NCI-H1694 treated with DMSO at 0.1 percent for 48 hours (cell line): ENCODE measurements at places on chromosomes 12 and 14.

DNA sequence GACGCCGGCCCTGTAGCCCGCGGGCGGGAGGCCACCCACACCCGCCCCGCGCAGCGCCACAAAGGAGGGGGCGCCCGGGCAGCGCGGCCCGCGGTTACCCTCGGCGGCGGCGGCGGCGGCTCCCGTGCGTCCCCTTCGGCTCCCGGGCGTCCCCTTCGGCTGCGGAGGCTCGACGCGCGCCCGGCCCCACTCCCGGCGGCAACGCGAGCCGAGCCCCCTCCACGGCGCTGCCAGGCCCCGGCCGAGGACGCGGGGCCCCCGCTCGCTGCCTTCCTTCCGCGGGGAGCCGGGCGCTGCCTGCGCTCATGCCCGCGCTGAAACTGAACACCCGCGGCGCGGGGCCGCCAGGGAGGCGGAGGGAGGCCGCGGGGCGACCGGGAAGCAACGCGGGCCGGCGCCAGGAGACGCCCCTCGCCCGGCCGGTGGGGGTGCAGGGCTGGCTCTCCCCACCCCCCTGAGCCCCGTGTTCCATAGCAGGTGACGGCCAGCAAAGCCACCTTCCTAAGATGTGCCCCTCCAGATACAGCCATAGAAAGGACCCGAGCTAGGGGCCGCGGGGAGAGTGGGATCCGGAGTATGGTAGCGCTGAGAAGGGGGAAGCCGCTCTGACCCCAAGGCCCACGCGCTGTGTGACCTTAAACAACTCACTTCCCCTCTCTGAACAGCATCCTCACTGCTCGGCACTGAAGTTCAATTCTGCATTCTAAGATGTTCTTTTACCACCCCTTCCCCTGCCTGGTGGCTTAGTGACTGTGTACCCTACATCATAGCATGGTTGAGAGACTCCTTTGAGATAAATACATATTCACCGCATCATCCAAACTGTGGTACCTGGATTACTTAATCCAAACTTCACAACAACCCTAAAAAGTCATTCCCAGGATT, 42.8 kb downstream of the KDM2B start:
- DNase-seq: no peak

DNA sequence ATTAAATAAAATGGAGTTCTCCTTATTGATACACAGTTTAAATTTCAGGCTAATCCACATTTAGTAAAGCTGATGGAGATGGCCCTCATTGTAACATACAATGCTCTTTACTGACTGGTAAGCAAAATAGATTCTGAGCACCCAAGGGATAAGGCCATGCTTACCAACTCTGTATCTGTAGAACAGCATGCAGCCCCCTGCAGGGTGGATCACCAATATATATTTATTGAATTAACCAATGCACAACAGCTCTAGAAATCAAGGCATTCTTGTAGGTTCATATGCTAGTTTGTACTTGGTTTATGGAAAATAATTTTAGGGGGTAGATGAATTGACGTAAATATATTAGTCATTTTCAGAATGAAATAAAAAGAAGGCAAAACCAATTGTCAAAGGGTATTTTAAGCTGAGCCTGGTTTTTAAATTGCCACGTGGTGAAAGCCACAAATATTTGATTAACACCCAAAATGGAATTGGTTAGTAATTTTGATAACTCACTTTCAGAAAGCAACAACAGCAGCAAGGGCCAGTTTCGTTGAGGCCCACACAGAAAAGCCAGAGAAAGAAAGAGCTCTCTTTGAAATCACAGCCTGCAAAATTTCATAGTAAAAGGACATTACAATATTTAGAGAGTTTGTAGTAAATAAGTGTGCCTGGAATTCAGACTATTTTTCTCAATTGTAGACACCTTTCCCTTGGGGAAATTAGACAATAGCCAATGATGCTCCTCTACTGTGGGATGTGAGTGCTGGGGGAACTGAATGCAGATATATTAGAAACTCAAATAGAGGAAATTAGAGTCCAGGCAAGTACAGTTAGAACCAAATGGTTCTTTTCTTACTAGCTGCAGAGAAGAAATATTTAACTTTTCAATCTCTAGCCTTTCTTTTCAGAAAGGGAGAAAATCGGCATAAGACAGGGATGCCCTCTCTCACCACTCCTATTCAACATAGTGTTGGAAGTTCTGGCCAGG, 216.2 kb upstream of the ABCD2 start:
- no peak for DNase-seq

DNA sequence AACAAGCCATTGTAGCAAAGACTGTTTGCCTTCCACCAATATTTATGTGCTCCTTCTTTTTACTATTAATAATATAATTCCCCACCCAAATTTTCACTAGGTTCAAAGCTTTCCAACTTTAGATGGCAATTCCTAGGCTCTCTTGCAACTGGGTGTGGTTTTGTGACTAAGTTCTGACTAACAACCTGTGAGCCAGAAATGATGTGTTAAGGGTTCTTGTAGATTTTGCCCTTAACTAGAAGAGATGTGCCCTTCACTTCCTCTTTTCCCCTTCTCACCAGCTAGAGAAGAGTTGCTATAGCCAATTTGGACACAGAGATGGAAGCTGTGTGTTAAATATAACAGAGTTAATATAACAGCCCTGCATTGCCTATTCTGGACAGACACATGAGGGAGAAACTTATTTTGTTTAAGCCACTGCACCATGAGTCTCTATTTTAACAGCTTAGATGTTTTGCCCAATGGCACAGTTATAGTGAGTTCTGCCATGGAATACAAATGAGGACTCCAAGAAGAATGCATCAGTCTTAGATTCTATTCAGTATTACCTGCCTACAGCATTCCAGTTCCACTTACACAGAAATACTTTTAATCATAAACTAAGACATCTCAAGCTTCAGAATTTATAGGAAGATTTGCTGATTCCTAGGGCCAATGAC, 216.2 kb downstream of the DUSP6 start:
- DNase-seq: no peak

DNA sequence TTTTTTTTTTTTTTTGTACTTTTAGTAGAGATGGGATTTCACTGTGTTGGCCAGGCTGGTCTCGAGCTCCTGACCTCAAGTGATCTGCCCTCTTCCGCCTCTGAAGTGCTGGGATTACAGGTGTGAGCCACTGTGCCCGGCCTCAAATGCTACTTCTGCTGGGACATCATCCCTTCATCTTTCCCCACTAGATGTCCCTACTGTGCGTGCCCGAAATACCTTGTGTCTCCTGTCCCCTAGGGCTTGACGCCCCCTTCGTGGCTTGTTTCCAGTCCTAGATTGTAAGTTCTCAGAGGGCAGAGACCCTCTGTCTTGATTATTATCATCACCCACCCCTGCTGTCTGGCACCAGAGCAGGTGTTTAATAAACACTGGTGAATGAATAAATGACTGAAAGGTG, 14.9 kb downstream of the CCDC63 start:
- DNase-seq: no peak

DNA sequence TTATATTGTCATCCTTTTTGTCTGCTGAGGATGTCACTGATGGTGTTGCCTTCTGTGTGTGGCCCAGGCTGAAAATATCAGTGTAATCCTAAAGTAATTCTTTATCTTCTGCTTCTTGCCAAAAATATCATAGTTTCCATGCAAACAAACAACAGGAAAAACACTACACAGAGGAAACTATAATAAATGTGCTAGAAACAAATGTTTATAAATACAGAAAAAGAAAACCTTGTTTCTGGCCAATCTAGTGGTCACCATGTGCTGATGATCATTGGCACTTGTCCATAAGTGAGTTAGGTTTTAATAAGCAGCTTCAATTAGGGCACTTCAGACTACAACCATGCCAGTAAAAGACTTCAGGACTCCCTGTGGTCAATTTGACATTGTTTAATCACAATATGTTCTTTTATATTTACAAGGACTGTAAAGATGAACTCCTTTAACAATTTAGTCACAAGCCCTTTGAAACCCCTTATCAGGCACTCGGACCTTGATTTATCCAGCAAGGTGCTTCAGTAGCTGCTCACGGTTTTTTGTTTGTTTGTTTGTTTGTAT, 124.8 kb downstream of the TMTC3 start:
- DNase-seq: no peak

DNA sequence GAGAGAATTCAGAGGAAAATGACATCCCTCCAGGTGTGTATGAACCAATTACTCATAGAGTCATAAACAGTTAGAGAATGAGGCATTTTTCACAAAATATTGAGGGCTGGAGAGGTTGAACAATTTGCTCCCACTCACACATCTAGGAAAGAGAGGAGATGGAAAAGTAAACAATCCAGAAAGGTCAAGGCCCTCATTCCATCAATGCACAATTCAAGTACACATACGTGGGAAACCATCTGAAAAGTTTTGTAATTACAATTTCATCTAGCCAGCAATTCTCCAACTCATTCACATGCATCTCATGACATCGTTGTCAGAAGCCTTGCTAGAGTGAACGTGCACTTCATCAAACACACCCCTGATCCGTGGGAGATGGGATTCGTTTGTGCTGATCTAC, 15.7 kb upstream of the BCL2L14 start:
- DNase-seq: no peak

GRCh38 chr14:73180385-73180805, 44.1 kb downstream of the PSEN1 start:
- DNase-seq: no peak

GRCh38 chr14:25485381-25485780, 435.4 kb upstream of the STXBP6 start:
- no peak for DNase-seq

GRCh38 chr14:30756594-30756993, 117.8 kb upstream of the COCH start:
- DNase-seq: no peak

DNA sequence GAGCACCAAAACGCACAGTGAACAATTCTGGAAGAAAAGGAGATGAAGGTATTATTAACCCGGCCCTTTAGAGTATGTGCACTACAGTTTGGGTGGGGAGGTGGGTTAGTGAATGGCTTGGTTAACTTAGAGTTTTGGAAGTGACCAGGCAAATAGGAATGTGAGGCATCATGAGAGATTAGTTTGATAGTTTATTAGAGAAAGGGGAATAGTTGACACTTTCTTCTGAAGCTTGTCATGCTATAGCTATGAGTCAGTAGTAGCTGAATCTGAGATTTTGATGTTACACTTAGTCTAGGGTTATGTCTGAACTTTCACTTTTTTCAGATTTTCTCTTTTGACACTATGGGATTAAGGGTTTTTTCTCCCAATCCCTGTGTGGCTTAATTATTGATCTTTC, 567.2 kb downstream of the SNAPC1 start:
- no peak for DNase-seq

GRCh38 chr12:22333713-22334409, 646 bp downstream of the ST8SIA1 start:
- no peak for DNase-seq

DNA sequence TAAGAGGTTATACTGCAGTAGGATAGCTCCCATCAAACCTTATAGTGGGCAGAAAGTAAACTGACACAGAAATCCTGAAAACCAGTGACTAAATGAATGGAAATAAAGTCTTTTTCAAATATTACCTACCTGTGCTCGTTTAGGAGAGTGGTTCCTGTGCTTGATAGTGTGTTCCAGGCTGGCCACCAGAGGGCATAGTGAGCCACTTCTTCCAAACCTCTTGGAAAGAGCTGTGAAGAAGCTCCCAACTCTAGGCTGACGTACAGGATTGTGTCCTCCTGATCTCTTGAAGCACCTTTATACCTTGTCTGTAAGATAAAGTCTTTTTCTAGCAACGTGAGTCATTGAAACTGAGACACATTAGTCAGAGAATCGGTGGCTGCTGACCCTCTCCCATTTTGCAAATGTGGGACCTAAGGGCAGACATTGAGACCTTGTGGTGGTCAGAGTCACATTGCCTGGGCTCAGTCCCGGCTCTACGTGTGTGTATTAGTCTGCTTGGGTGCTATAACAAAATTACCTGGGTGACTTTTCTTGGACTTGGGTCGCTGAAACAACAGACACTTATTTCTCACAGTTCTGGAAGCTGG, 17.6 kb downstream of the TDP1 start:
- peak; percentile 79 for DNase-seq

GRCh38 chr14:99118046-99118721, 153.8 kb downstream of the BCL11B start:
- peak; percentile 84 for DNase-seq

GRCh38 chr12:110998165-110998564, 77.8 kb upstream of the MYL2 start:
- DNase-seq: peak; percentile 37

- no peak for DNase-seq
Observed at GRCh38 chr12:64577046-64577445, 33.2 kb upstream of the RASSF3 start.

DNA sequence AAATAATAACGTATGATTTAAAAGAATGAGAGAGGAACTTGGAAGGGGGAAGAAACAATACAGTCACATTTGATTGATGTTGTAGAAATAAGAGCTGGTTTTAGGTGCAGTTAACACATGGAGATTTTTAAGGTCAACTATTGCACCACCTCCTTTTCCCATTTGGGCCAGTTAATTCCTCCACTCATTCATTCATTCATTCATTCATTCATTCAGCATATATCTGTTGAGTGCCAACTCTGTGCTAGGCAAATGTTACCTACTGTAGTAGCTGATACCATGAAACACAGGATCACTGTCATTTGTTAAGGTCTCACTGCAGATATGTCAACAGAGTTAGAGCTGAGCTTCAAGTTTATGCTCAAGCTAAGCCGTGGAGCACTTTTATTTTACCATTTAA, 115.7 kb upstream of the ARID2 start:
- no peak for DNase-seq
